ENCODE measurements at places on chromosomes 7 and 10. TPM values are rescaled to one million over a fixed set of nuclear protein-coding genes. Genes with fewer than 3 reads are reported as not detected.

GRCh38 chr10:73759512-73760115 is 15.4 kb downstream of the SEC24C start:
- DNase-seq, result no peak

DNA sequence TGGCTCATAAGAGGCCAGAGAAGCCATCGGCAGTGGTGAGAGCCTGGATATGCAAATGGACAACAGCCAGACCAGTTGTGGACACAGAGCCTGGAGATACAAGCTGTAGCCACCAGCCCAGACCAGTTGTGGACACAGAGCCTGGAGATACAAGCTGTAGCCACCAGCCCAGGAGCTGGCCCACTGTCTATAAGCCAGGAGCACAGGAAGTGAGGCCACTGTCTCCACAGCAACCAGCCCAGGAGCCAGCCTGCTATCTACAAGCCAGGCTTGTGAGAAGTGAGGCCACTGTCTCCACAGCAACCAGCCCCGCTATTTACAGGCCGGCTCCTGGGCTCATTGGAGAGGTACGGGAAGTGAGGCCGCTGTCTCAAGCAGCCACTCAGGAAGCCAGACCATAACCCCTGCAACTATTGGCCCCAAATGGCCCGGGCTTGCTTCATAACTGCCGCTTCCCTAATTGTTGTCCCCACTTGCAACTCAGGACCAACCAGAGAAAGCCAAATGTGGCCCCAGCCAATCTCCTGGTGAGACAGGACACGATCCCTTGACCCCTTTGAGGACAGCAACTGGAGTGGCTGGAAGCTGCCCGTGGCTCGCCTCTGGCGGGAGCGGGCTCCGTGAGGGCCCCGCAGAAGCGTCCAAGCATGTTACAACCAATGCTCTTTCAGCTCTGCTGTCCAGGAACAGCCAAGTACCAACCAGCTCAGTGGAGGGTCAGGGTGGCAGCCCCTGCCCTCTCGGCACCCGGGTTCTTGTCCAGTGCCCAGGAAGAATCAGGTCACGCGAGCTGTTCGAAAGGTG is 44.1 kb upstream of the CNPY1 start:
- no peak for DNase-seq

GRCh38 chr10:21100871-21101514 is 203.9 kb upstream of the NEBL start:
- DNase-seq, result no peak

GRCh38 chr10:504806-505205 is 184.7 kb downstream of the DIP2C start:
- DNase-seq, result no peak

GRCh38 chr7:27235387-27236311 is 7.0 kb upstream of the EVX1 start:
- DNase-seq, result peak; percentile 84

GRCh38 chr7:12596225-12596790 is 25.8 kb downstream of the SCIN start:
- no peak for DNase-seq

DNA sequence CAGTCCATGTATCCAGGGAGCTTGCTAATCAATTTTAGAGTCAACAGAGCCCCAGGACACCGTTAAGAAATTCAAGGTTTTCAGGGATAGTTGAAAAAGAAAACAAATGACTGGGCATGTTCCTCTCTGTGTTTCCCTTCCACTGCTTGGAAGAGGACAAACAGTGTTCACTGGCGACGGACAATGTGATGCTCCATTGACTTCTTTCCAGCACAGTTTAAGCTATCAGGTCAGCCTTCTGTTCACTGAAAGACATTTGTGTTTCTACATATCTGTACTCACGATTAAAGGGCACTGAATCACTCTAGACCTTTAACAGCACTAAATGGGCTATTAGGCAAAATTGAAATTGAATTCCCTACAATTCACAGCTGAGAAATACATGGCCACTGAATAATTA is 123.6 kb downstream of the RNLS start:
- DNase-seq, result no peak

- DNase-seq, result no peak
These were observed 24.8 kb upstream of the SHH start for GRCh38 chr7:155837126-155837479.

GPR85 gene
- total RNA-seq, result 0.70 TPM

DNAH11 gene
- total RNA-seq, result 0.03 TPM
